ENCODE measurements at places on chromosomes 5 and 9.

- no peak for DNase-seq
Observed at GRCh38 chr9:16217943-16218701, 652.3 kb downstream of the BNC2 start.

DNA sequence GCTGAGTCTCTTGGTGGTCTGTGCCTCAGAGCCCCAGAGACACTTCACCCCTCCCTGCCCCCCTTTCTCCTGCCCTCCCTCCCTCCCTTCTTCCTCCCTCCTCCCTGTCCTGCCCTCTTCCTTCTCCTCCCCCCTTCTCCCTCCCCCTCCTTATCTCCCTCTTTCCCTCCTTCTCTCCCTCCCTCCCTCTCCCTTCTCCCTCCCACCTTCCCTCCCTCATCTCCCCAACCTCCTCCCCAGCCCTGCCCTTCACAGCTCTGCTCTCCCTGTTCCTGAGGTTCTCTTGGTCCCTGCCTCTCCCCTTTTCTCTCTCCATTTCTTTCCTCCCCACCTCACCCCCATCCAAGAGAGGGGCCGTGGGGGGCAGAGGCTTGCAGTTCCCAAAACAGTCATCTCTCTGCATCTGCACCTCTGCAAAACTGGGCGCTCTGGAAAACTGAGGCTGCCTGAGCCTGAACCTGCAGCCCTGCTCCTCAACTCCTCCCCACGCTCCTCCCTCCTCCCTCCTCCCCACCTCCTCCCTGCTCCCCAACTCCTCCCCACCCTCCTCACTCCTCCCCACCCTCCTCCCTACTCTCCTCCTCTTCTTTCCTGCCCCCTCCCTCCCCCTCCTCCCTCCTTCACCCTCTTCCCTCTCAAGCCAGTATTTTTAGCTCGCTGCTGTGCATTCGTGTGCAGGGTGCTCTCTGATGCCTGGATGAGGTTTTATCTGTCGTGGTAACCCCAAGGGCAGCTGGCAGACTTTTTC lies 219.1 kb downstream of the C9orf50 start:
- DNase-seq, result no peak

DNA sequence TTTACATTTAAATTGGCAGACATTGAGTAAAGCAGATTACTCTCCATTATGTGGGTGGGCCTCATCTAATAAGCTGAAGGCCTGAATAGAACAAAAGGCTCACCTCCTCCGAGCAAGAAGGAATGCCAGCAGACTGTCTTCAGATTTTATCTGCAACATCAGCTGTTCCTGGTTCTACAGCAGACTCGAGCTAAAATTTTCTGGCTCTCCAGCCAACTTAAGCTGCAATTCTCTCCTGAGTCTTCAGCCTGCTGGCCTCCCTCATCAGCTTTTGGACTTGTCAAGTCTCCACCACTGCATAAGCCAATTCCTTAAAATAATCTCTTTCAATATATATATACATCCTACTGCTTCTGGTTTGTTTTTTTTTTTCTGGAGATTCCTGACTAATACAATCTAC lies 12.5 kb downstream of the TRPM3 start:
- DNase-seq, result no peak

DNA sequence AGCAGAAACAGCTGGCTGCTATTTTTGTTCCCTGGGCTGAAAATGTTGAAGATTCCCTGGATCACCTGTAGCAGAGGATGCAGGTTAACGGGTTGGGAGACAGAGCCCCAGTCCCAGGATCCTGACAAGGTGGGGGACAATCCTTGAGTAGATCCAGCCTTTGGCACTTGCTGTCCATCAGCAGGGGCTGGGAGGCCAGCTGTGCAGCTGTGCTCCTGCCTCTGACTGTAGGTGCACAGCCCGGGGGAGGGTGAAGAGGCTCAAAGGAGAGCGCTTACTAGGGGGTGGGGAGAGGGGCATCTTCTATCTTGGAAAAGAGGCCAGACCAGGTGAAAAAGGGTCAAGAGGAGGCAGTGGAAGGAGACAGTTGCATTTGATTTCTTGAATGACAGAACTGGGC lies 3.5 kb upstream of the DDX41 start:
- no peak for DNase-seq

GRCh38 chr9:116860509-116861120 lies 173.5 kb downstream of the TRIM32 start:
- DNase-seq, result peak; percentile 69

DNA sequence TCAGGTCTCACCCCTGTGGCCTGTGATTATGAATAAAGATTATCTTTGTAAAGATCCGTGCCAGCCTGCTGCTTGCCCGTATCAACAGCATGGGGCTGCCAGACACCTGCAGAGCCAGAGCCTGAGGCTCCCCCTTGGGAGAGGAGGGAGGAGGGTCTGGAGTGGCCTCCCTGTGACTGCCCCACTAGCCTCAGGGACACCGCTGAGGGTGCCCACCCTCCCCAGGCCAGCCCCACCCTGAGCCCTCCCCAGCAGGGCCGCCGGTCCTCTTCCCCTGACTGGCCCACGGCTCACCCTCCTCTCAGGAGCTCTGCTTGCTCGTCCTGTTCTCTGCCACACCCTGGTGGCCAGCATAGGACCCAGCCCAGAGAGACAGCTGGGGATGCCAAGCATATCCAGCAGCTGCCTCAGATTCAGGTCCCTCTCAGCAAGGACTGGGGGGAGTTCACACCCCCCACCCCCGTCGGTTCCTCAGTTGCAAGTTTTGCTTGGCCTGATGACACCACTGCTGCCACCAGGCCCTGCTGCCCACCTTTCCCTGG lies 1.9 kb downstream of the SSNA1 start:
- no peak for DNase-seq

DNA sequence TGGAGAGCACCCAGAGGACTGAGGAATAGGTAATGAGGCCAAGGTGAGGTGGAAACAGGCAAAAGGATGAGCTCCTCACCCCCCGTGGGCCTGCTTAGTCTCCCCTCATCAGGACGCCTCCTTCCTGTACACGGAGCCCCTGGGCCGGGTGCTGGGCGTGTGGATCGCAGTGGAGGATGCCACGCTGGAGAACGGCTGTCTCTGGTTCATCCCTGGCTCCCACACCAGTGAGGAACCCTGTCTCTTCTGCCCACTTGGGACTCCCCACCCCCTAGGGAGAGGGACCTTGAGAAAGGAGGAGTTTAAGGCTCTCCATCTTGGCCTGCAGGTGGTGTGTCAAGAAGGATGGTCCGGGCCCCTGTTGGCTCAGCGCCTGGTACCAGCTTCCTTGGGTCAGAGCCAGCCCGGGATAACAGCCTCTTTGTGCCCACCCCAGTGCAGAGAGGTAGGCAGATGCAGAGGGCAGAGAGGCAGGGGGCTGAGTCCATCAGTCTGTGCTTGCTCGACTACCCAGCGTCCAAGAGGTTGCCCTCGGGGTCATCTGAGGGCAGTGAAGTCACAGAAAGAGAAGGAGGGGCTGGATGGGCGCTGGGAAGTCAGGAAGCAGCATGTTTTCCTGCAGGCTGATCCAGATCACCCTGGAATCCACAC lies 7.0 kb downstream of the DOLK start:
- DNase-seq, result no peak

All from NCI-H524 (cell line).